Activated CD4-positive, alpha-beta T cell treated with anti-CD3 and anti-CD28 coated beads, Interleukin-2, amount 50 U/mL, for 24 hours (primary cell): ENCODE measurements at places on chromosomes 2 and 18.

- no peak for DNase-seq
Measured at GRCh38 chr2:183060571-183061231, 17.8 kb upstream of the DUSP19 start.

GRCh38 chr2:9498210-9498609 lies 23.9 kb downstream of the IAH1 start:
- DNase-seq = no peak

DNA sequence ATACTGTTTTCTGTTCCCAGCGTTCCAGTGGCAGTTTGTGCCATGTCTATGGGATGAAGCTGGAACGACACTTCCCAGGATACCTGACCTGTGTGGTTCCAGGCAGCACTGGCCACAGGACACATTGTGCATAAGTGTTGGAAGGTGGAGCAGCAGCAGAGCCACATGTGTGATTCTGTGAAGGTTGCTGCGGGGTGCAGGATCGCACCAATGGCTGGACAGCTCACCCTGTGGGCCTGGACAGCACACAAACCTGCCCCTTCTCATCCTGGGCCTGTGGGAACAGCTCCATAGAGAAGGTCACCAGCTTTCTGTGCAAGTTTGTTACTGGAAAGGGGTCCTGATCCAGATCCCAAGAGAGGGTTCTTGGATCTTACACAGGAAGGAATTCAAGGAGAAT lies 252.2 kb upstream of the RAB6C start:
- DNase-seq = no peak

GRCh38 chr2:106142683-106143082 lies 51.4 kb downstream of the UXS1 start:
- no peak for DNase-seq

DNA sequence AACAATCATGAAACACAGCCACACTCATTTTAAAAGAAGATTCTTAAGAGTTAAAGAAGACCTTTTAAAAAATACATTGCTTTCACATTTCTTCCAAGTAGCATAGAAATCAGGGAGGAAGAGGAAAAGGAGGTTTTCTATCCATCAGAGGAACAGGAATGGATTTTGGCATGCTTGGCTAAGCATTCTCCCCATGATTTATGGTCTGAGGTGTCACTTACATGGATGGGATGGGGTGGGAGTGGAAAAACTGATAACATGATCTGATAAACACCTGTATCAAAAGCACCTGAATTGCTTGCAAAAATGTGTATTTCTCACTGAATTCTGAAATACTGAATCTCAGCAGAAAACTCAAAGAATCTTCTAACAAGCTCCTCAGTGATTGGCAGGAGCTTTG lies 265.9 kb downstream of the NRXN1 start:
- DNase-seq = no peak

- no peak for DNase-seq
Measured at GRCh38 chr2:237299906-237300305, 114.1 kb downstream of the COL6A3 start.

DNA sequence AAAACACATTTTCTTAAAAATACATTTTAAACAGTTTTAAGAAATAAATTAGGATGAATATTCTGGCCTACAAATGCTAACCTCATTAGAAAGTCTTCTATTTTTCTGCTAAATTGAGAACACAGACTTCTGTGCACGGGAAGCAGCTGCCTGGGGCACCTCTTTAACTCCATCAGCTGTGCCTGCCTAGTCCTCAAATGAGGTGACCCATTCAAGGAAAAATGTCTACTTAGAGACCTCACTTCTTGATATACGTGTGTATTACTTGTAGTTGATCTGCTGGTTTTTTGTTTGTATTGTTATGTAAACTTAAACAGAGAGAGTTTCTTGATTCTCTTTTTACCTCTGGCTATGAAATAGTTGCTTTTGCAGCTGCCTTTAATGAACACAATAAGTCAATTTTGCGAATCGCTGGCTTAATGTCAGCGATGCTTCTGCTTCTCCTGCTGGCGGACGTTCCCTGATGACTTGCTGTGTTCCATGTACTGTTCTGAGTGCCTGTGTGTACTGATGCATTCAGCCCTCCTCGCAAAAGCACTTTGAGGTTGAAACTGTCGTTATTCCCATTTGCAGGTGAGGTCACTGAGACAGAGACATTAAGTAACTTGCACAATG lies 88.7 kb upstream of the TXNDC2 start:
- DNase-seq = no peak

GRCh38 chr2:56034258-56034657 lies 110.7 kb upstream of the EFEMP1 start:
- no peak for DNase-seq

DNA sequence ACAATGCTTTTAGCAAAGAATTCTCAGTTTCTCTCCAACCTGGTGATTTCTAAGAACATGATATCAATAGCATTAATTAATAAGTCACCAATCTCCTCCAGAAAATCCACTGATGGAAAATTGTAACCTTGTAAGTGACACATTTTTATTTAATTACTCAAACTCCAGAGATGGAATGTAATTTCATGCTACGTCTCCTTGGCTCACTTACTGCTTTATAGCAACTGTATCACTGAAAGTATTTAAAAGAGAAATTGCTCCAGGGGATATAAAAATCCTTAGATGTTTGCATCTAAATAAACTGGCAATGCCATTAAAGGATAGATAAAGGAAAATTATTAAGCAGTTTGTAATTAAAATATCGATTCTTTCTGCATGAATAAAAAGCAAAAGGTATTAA lies 325.4 kb downstream of the TSN start:
- no peak for DNase-seq

- no peak for DNase-seq
Measured at GRCh38 chr2:68352651-68353391, 12.3 kb upstream of the PLEK start.

- DNase-seq = no peak
Measured at GRCh38 chr18:76370201-76370600, 124.8 kb downstream of the ZNF516 start.

DNA sequence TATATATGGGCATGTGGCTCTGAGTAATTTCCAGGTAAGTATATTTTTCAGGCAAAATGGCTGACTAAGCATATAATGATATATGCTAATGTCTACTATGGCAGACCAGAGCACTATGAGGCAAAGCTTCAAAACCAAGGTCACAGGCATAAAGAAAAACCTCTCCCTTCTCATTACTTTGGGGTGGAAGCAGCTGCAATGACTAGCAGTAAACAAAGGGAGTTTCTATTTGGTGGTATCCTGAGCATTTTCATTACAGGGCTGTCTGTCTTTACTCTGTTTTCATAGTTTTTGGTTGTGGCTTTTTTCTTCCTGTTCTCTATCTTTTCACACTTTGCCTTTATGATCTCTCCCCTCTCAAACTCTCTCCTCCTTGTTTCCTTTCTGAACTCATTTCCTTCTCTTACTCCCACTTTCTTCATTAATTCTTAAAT lies 15.6 kb downstream of the PDE6D start:
- DNase-seq = no peak

- DNase-seq = no peak
Measured at GRCh38 chr2:17401096-17401495, 117.1 kb downstream of the RAD51AP2 start.

DNA sequence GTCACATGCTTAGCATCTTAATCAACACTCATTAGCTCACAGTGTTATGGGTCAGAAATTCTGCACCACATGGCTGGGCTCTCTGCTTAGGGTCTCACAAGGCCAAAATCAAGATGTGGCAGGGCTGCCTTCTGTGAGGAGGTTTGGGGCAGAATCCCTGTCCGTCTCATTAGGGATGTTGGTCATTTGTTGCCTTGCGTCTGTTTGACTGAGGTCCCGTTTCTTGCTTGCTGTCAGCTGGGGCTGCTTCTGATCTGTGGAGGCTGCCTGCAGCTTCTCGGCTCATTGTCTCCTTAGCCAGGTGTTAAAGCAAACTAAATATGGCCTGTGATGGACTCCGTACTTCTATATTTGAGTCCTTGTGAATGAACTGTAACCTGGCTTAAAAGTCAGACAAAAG lies 146.5 kb downstream of the NDUFA10 start:
- DNase-seq = no peak

DNA sequence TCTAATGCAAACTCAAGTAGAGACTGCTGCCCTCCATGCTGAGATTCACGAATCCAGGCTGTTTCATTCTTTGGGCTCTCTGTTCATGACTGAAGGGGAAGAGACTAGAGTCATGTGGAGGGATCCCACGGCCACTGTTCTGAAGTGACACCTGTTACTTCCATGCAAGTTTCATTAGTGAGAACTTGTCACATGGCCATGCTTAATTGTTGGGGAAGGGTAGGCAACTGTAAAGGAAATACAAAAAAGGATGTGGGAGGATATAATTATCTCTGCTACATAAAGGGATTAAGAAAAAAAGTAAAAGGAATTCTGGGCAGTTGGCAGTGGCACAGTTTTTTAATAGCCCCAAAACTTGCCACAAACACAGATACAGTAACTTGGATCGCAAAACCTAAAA lies 28.0 kb upstream of the PSME4 start:
- DNase-seq = no peak

- DNase-seq = no peak
Measured at GRCh38 chr18:34695310-34695709, 14.8 kb upstream of the DTNA start.

GRCh38 chr18:11055721-11056120 lies 93.6 kb downstream of the PIEZO2 start:
- DNase-seq = no peak

GRCh38 chr2:46012618-46013240 lies 284.5 kb upstream of the EPAS1 start:
- DNase-seq = no peak

- no peak for DNase-seq
Measured at GRCh38 chr18:23532848-23533247, 29.5 kb downstream of the RMC1 start.

GRCh38 chr2:127674241-127675209 lies 805 bp downstream of the LIMS2 start:
- DNase-seq = no peak

- DNase-seq = no peak
Measured at GRCh38 chr2:127194447-127194846, 25.7 kb downstream of the CYP27C1 start.

- no peak for DNase-seq
Measured at GRCh38 chr2:112137516-112138158, 548 bp upstream of the FBLN7 start.

DNA sequence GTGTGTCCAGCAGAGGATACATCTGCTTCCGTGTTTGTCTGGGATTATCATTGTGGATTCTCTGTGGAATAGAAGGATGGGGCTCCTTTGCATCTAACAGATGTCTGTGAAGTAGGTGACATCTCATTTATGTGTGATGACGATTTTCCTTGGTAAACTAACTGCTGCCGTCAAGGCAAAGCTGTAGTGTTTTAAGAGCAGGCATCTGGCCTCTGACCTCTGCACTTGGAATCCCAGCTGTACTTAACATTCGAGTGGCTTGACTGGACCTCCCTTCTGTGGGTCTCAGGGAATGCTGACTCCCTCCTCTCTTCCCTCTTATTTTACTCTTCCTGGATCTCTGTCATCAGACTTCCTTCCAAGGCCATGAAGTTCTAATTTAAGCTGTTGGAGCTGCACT lies 56.4 kb downstream of the DCDC2C start:
- DNase-seq = no peak

- DNase-seq = no peak
Measured at GRCh38 chr18:75533950-75534349, 106.4 kb upstream of the SMIM21 start.

DNA sequence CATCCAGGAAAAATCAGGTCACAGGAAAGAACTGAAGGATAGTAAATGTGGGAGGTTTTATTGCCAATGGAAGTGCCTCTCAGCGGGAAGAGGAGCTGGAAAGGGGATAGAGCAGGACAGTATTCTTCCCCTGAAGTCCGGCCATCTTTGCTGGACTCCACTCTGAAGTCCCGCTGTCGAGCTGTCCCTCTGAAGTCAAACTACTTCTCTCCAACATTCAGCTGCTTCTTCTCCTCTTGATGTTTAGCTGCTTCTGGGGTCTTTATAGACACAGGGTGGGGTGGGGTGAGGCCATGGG lies 23.5 kb upstream of the SLC39A10 start:
- no peak for DNase-seq

DNA sequence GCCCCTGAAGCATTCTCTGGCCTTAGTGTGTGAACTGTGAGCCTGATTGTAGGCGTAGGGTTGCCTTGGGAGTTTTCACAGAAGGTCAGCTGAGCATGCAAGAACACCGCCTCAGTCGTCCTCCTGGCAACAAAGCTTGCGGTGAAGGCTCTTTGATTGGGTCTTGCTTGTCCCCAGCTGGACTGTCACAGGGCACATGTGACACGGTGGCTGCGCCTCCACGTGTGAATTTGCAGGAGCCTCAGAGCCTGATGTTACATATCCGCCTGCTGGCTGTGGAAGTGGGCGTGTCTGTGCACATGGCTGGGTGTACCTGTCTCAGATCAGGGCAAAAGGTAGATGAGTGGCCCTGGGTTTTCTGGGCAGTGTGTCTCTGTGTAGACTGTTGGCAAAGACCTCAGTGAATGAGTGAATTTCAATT lies 228.7 kb downstream of the HAUS1 start:
- DNase-seq = no peak

DNA sequence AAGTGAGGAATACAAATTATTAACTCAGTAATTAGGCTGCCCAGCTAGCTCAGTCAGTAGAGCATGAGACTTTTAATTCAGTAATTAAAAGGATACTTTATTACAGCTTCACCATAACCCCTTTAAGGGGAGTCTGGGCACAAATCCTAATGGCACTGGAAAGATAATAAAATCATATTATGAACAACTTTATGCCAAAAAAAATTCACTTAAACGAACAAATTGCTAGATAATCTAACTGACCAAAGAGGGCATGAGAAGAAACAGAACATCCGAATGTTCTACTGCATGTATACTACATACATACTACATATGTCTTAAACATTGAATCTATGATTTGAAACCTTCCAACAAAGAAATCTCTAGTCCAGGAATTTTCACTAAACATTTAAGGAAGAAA lies 159.5 kb downstream of the CYP26B1 start:
- no peak for DNase-seq

DNA sequence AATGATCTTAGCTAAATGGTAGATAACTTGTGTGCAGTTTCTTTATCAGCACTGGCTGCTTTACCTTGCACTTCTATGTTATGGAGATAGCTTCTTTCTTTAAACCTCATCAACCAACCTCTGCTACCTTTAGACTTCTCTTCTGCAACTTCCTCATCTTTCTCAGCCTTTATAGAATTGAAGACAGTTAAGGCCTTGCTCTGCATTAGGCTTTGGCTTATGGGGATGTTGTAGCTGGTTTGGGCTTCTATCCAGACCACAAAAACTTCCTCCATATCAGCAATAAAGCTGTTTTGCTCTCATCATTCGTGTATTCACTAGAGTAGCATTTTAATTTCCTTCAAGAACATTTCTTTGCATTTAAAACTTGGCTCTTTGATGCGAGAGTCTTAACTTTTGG lies 123.7 kb downstream of the PIK3C3 start:
- no peak for DNase-seq

GRCh38 chr18:11937874-11938478 lies 29.9 kb upstream of the MPPE1 start:
- DNase-seq = peak; percentile 73

GRCh38 chr2:152426801-152427200 lies 91.8 kb downstream of the FMNL2 start:
- no peak for DNase-seq

- DNase-seq = no peak
Measured at GRCh38 chr2:226995625-226996041, 159.8 kb downstream of the RHBDD1 start.

GRCh38 chr2:233131936-233132720 lies 72.0 kb downstream of the INPP5D start:
- DNase-seq = no peak

GRCh38 chr2:109164739-109165221 lies 35.8 kb downstream of the SH3RF3 start:
- no peak for DNase-seq

- DNase-seq = no peak
Measured at GRCh38 chr2:99555404-99555803, 65.6 kb upstream of the REV1 start.
